Erythroblast (primary cell): ENCODE measurements at places on chromosomes 3 and 15.

DNA sequence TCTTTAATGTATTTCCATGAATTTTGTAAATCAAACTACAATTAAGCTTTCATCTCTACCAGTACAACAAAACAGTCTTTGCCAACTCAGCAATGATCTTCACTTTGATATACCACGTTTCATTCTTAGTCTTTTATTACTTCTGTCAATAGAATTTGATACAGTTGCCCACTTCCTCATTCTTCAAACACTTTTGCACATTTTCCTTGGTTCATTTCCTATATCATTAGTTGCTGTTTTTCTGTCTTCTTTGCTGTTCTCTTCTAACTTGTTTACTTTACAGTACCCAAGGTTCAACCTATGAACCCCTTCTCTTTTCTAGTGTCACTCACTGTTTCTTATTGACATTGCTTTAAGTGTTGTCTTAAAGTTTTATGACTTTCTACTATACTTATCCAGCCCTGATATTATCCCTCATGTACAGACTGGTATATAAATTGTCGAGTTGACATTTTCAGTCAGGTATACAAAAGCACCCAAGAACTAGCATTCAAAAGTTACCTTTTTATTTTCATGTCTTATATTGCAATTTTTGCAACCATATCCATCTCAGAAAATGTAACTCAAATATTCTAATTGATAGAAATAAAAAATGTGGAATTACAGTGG is 903.1 kb downstream of the NSUN3 start:
- DNase-seq: no peak

DNA sequence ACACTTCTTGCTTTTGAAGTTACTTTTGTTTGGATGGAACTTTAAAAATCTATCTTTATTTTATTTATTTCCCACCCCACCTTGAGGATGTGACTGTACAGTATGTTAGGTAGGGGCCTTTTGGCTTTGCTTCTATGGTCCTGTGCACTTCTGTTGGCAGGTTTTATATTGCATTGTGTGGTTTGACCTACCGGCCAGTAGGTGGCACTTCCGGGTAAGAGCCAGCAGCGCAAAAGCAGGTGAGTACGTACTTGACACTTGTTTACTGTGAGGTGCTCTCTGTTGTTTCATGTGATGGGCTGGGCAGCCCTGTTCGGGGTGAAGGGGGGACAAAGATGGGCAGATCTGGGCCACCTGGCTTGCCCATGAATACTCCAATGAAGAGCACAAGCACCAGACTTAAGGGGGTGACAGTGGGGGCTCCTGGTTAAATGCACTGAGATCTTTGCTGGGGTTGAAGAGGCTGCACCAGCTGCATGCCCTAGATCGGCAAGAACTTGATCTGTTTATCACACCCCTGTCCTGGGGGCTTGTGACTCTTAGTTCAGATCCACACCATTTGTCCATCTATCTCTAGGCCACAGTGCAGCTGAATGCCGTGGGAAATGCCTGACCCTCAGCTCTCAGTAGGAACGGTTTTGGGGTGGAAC is 131.6 kb downstream of the NLGN1 start:
- peak; percentile 48 for DNase-seq

GRCh38 chr3:128942161-128942952 is 51.5 kb downstream of the CFAP92 start:
- DNase-seq: no peak

DNA sequence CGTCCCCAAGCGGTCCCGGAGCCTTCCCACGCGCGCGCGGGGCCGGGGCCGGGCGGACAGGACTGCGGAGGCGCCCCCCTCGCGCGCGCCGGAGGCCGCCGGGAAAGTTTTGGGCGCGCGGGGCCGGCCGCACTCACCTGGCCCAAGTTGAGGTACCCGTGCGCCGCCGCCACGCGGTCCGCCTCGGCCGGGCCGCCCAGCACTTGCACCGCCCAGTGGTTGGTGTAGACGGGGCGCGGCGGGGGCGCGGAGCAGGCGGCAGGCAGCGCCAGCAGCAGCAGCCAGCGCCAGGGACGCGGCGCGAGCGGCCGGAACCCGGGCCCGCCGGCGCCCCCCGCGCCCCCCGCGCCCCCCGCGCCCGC is 289 bp downstream of the PCSK6 start:
- DNase-seq: peak; percentile 79

DNA sequence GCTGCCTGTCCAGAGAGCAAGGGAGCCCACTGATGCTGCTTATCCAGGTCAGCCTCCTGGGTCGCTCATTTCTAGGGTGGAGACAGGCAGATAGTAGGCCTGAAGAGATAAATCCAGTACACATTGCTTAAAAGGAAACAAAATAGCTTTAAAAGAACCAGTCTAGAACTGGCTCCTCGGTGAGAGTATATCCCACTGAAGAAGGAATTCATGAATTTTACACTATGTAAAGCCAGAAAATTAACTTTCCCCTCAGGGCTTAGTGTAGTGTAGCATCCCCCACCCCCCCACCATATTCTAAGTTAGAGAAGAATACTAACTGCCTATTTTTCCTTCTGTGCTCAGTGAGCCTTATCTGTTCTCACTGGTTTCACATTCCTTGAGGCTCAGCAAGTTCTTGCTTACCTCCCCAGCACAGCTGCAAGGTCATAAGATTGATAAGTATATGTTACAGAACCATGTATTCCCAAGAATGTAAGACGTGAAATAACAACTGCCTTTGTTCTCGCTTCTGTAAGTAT is 30.5 kb upstream of the NOX5 start:
- DNase-seq: peak; percentile 89

- no peak for DNase-seq
Measured at GRCh38 chr3:61673651-61674050, 112.3 kb downstream of the PTPRG start.

DNA sequence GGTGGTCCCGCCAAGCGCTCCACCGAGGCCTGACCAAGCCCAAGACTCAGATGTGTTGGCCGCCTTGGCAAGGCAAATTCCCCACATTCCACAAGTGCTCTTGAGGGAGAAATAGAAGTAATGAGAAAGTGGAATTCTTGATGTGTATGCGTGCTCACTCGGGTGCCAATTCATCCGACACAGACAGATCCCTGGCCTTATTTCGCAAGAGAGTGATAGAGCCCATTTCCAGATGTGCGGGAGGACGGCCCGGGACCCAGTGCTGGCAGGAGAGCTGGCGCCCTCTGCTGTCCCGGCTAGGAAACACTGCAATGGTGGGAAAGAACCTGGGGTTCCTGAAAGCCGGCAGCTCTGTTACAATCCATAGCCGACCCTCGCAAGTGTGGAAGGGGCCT is 76.0 kb downstream of the HMG20A start:
- peak; percentile 86 for DNase-seq

GRCh38 chr3:4693620-4694019 is 200.5 kb downstream of the ITPR1 start:
- no peak for DNase-seq

DNA sequence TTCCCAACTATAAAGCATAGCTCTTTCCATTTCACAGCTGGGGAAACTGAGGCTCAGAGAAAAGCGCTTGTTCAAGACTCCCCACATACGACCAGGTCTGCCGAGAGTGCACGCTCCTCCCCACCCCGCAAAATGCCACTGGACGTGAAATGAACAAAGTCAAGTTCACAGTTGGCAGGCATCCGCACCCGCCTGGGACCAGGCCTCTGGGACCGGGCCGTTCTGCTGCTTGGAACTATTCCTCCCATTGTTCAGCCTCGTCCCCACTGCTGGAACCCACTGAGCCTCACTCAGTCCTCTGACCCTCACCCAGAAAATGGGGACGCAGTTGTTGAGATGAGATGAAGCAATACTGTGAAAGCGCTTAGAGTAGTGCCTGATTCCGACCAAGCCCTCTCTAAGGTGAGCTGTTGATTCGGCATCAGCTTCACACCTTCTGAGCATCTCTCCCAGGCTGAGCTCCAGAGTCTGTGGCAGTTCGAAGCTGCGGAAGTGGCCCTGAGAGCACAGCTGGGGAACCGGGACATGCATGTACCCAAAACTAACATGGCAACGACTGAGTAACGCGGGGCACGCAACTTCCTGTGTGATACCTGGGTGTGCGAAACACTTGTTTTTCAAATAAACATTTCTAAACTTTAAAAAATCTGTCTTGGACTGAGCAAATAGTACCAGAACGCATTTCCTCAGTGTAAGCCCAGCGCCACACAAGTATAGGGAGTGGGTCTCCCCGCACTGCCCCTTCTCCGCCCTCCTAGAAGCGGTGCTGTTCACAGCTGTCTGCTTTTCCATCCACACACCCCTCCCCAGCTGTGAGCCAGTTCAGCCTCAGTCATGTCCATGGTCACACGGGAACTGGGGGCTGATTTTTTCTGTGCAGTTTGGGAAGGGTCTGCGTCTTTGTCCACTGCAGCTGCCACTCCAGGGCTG is 93.4 kb downstream of the CHSY1 start:
- no peak for DNase-seq

GRCh38 chr3:23760325-23760724 is 45.4 kb upstream of the UBE2E1 start:
- DNase-seq: no peak

DNA sequence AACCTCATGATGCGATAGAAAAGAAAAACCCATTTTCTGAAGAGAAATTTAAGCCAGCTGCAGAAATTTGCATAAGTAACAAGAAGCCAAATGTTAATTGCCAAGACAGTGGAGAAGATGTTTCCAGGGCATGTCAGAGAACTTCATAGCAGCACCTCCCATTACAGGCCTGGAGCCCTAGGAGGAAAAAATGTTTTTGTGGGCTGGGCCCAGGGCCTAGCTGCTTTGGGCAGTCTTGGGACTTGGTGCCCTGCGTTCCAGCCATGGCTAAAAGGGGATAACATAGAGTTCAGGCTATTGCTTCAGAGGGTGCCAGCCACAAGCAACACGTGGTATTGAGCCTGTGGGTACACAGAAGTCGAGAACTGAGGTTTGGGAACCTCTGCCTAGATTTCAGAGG is 10.9 kb upstream of the DAZL start:
- no peak for DNase-seq

- DNase-seq: no peak
Measured at GRCh38 chr3:132071043-132071442, 36.2 kb upstream of the CPNE4 start.

DNA sequence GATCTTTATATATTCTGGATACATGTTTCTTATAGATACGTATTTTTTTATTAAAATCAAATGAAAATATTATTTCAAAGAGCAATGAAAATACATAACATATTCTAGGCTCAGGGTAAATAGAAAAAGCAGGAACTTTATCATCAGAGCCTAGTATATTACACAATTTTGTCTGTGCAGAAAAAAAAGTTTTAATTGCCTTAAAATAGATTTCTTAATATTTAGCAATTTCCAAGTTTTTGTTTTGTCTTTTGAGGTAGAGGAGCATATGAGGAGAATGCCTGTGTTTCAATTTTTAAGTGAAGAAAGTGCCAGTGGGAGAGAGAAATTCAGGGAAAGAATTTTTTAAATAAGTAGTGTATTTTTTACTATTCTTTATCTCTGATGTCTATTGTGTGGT is 10.5 kb downstream of the CAPN7 start:
- no peak for DNase-seq

DNA sequence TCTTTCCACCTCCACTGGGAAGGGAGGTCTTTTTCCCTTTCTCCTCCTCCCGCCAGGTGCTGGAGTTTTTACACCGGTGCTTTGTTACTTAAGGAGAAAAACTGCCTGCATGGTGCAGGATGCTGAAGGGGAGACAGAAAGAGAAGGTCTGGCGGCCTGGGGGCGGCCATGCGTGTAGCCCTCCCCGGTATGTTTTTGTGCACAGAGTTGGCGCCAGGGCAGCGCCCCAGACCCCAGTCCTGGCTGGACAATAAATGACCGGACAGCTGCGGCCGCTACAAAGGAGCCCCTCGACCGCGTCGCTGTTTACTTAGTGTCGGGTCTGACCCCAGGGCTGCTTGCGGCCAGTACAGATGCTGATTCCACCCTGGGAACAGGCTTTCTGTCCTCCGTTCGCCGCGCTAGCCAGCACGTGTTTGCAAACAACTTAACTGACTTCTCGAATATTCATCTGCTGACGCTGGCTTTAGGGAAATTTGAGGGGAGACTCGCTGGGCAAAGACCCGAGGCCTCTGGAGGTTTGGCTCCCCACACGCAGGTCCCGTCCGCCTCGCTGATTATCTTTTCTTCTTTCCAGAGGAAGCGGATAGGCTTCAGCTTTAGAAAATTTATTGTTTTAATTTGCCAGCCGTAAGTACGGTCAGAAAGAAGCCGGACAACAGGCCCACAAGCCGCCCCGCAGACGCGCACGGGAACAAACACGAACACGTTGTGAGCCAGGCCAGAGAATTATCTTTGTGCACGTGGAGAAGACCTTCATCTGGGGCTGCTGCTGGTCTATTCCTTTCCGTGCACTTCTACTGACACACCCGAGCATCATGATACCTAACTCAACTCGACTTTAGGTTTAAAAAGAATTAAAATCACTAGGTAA is 46.9 kb downstream of the ZIC4 start:
- DNase-seq: no peak

DNA sequence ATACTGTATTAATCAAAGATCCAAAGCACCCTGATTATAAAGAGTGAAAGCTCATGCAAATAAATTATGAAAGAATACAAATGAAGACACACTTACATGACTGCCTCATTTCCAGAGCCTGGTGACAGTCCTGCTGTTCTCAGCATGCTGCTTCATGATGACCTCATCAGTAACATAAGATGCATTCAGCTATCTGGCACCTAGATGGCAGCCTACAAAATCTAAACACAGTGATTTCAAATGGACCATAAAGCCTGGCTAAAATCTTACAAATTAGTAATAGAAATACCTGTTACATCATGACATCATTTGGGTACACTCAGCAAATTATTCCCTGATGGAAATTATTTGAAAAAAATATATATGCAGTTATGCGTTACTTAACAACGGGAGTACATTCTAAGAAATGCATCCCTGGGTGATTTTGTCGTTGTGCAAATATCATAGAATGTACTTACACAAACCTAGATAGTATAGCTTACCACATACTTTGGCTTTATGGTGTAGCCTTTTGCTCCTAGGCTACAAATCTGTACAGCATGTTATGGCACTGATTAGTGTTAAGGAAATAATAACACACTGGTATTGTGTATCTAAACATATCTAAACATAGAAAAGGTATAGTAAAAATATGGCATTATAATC is 207.2 kb downstream of the EPHA3 start:
- DNase-seq: no peak

DNA sequence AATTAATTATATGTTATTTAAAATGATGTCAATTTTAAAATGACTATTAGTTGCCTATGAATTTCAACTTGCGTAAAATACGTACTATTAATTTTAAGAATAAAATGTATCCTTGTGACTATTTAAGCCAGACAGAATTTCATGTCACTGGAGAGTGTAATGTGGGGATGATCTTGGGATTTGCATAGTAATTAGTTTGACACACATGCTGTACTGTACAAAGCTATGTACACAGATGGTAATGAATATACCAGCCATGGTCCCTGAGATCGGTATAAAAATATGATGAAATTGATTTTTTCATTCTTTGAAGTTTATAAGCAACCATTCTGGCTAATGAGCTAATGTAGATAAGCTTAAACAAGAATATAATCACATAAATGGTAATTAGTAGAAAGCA is 134.4 kb upstream of the ROBO1 start:
- no peak for DNase-seq

DNA sequence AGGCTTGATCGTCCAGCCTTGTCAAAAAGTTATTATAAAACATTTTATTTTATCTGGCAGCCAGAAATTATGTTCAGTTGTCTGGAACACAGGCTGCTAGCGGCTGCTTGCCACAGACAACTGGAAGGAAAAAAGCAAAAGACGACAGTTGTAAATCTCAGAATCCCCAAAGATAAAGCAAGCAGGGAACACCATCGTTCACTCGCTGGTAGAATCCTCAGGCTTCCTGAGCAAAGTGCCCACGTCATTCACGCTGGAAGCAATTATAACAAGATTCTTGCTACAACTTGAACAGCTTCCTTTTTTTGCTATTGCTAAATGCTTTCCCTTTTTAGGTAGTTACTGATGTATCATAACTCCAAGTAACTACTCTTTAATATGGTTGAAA is 33.6 kb downstream of the ADAMTS17 start:
- DNase-seq: no peak

GRCh38 chr15:87197981-87198380 is 1058.6 kb downstream of the NTRK3 start:
- DNase-seq: no peak
